Activated CD4-positive, alpha-beta T cell treated with anti-CD3 and anti-CD28 coated beads, Interleukin-2, amount 10 ng/mL, durations not matched to agents 7 days and 5 days (primary cell): ENCODE measurements at places on chromosomes 3 and 15. TPM values are rescaled to one million over a fixed set of nuclear protein-coding genes. Genes with fewer than 3 reads are reported as not detected.

Gene LXN
- total RNA-seq: 9.3 TPM

Gene EMC7
- 65.6 TPM for total RNA-seq

Gene ATP8B4
- 6.8 TPM for total RNA-seq

Gene MLH1
- 64.8 TPM for total RNA-seq

- H3K36me3 ChIP-seq: no peaks in the 10 kb centered on the region
- H3K27ac ChIP-seq: no peak overlapping the region
- H3K4me1 ChIP-seq: no peaks in the 10 kb centered on the region
- H3K4me3 ChIP-seq: no peak overlapping the region
- no peaks in the 10 kb centered on the region for H3K27me3 ChIP-seq
- DNase-seq: no peak
Observed at GRCh38 chr3:21054064-21054463, 696.9 kb downstream of the ZNF385D start.

GRCh38 chr3:161940621-161940965 lies 444.0 kb downstream of the OTOL1 start:
- no peak overlapping the region for H3K4me3 ChIP-seq
- no peak overlapping the region for H3K27ac ChIP-seq
- no peaks in the 10 kb centered on the region for H3K4me1 ChIP-seq

GRCh38 chr3:10404377-10404776 lies 83.5 kb upstream of the SEC13 start:
- H3K27me3 ChIP-seq: no peaks in the 10 kb centered on the region
- H3K4me1 ChIP-seq: peaks cover 2% of the 10 kb centered on the region
- H3K4me3 ChIP-seq: no peak overlapping the region
- no peaks in the 10 kb centered on the region for H3K36me3 ChIP-seq
- H3K27ac ChIP-seq: no peak overlapping the region

- H3K4me3 ChIP-seq: no peak overlapping the region
- no peak for DNase-seq
- H3K4me1 ChIP-seq: no peaks in the 10 kb centered on the region
- H3K27ac ChIP-seq: no peak overlapping the region
- H3K36me3 ChIP-seq: no peaks in the 10 kb centered on the region
- H3K27me3 ChIP-seq: no peaks in the 10 kb centered on the region
Observed at GRCh38 chr3:126375835-126376331, 18.7 kb upstream of the KLF15 start.

DNA sequence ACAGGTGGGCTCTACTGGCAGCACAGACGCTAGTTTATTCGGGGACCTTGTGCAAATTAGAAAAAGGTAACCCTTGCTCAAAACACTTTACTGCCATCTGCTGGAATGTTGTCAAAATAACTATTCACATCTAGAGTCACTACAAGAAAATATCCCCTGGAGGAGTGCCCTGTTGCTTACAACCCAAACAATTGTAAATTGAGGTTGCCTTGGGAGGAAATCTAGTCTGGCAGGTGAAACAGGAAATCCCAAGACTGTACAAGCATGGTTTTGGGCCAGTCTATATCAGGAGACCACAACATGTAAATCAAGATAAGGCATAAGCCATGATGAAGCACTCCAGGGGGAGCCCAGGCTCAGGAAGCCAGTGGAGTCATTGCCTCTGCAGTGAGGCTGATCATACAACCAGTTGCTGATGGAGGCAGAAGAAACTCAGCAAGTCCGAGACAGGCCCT lies 136.8 kb upstream of the ACP3 start:
- peaks cover 12% of the 10 kb centered on the region for H3K27me3 ChIP-seq
- peaks cover 2% of the 10 kb centered on the region for H3K4me1 ChIP-seq
- H3K27ac ChIP-seq: no peak overlapping the region
- no peaks in the 10 kb centered on the region for H3K36me3 ChIP-seq
- peak; percentile 9 for DNase-seq

GRCh38 chr3:4950948-4951347 lies 28.3 kb upstream of the BHLHE40 start:
- no peak overlapping the region for H3K4me3 ChIP-seq

DNA sequence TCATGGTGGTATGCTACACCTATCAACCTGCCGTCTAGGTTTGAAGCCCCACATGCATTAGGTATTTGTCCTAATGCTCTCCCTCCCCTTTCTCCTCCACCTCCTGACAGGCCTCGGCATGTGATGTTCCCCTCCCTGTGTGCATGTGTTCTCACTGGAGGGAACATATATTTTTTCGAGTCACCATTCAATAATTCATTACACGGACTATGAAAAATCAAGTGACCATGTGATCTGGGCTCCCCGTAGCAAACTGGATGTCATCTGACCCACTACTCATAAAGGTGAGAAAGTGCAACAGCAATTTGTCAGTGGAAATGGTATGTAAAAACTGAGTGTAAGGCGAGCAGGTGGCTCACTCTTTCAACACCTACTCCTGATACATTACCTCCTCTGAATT lies 224.3 kb upstream of the RASGRP1 start:
- no peak overlapping the region for H3K27ac ChIP-seq
- no peak for DNase-seq
- H3K4me1 ChIP-seq: no peaks in the 10 kb centered on the region
- no peaks in the 10 kb centered on the region for H3K36me3 ChIP-seq
- H3K27me3 ChIP-seq: peaks cover 6% of the 10 kb centered on the region

DNA sequence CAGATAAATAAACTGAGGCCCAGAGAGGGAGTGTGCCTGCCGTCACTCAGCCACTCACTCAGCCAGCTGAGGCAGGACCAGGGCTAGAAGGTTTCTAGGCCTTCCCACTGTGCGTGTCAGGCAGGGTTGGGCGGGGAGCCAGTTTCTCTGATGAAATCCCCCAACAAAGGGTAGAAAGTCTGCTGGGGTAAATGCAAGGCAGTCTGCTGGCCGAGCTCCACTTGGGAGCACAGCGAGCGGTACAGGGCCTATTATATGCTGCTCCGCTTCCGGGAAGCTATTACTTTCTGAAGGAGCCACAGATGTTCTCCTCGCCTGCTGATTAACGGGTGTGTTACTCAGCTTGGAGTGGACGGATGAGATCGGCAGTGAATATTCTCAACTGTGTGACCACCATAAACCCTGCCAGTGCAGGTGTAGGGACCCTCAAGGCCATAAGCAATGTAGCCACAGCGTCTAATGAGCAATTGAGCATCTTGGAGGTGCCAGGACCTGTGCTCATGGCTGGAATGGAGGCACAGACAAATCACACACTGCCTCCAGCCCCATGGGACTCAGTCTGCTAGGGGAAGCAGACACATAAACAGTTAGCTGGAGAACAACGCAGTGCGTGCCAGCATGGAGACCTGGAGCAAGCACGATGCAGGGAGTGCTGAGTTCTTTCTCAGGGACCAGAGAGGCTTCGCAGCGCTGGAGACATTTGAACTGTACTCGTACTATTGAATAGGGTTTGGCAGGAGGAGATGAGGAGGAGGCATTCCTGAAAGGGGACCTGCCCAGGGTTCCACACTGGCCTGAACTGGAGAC lies 42.1 kb downstream of the CORO2B start:
- no peaks in the 10 kb centered on the region for H3K4me1 ChIP-seq
- peaks cover 5% of the 10 kb centered on the region for H3K27me3 ChIP-seq
- H3K36me3 ChIP-seq: no peaks in the 10 kb centered on the region
- no peak overlapping the region for H3K27ac ChIP-seq
- DNase-seq: no peak

- peaks cover 28% of the 10 kb centered on the region for H3K27me3 ChIP-seq
- no peaks in the 10 kb centered on the region for H3K4me1 ChIP-seq
- no peaks in the 10 kb centered on the region for H3K36me3 ChIP-seq
- no peak overlapping the region for H3K4me3 ChIP-seq
- no peak for DNase-seq
- no peak overlapping the region for H3K27ac ChIP-seq
Observed at GRCh38 chr3:156207802-156208685, 87.7 kb downstream of the KCNAB1 start.

DNA sequence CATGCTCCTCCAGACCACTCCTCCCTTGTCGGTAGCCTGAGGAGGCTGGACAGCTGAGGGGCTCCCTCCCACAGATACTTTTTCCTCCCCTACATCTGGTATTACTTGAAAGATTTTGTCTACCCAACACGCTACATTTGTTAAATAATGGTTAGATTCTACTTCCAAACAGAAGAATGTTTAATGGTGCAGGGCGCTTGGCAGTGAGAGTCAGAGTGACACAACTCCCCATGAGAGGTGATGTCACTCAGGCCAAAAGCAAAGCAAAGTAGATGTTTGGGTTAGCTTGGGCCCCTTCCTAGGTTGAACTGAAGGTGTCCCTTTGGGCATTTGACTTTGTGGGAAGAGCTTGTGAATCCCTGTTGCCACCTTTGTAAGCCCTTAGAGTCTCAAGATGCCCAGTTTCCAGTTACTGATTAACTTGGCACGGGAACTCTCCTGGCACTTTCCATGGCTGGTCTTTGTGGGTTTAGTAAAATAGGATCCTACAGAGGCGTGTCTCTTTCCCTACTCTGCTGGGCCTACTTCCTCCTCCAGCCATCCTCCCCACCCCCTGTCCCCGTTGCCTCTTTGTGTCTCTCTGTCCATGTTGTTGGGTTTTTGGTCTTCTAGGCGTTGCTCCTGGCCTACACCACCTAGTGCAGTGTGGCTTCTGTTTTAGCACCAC lies 5.6 kb downstream of the LIMD1 start:
- peak overlapping the region; percentile 37 for H3K27ac ChIP-seq
- peaks cover 53% of the 10 kb centered on the region for H3K4me1 ChIP-seq
- no peak for DNase-seq
- peaks cover 41% of the 10 kb centered on the region for H3K36me3 ChIP-seq

DNA sequence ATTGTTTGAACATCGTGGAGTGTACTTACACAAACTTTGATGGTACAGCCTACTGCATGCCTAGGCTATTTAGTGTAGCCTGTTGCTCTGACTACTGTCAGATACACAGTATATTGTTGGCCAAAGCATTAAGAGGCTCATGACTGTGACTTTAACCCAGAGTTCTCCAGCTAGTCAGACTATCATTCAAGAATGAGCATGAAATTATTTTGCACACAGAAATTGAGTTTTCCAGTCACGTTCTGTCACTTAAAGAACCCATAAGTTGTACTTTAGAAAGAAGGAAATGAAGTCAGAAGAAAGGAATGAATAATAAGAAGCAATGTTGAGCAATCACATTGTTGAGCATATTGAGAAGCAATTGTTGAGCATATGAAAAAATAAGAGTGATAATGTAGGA lies 37.6 kb upstream of the SLC22A13 start:
- no peak overlapping the region for H3K27ac ChIP-seq
- H3K36me3 ChIP-seq: peaks cover 70% of the 10 kb centered on the region
- H3K4me1 ChIP-seq: peaks cover 6% of the 10 kb centered on the region
- DNase-seq: no peak
- no peak overlapping the region for H3K4me3 ChIP-seq
- H3K27me3 ChIP-seq: no peaks in the 10 kb centered on the region

DNA sequence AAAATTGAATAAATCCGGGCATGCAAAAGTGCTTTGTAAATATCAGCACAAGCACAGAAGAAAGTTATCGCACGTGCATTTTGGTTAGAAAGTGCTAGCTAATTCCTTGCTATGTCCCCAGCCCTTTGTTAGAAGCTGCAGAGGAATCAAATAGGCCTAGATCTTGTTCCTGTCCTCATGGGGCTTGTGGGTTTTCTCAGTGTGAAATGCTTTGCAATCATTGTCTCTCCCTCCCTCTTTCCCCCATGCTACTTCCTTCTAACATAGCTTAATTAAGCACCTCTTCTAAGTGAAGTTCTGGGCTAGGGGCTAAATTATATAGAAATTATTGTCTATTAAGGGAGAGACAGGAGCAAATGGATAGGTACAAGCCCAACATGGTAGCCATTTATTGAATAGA lies 271.7 kb downstream of the RPLP1 start:
- H3K36me3 ChIP-seq: peaks cover 3% of the 10 kb centered on the region
- H3K4me1 ChIP-seq: peaks cover 91% of the 10 kb centered on the region
- no peak for DNase-seq
- peaks cover 11% of the 10 kb centered on the region for H3K27me3 ChIP-seq
